ENCODE measurements at places on chromosomes 3 and 15. TPM values are rescaled to one million over a fixed set of nuclear protein-coding genes. Genes with fewer than 3 reads are reported as not detected.

Gene TLR9
- total RNA-seq = 0.15 TPM

Gene RGMA
- 5.5 TPM for total RNA-seq

Gene CYP11A1
- total RNA-seq = 0.57 TPM

Gene CACNA2D3
- 0.20 TPM for total RNA-seq

Gene DUOXA1
- 2.3 TPM for total RNA-seq

Gene ADPRH
- total RNA-seq = 1.5 TPM

Gene CCR9
- total RNA-seq = not detected

Gene FETUB
- total RNA-seq = not detected

Gene MESP2
- 0.20 TPM for total RNA-seq

Gene CHRM5
- total RNA-seq = not detected

Gene RTP3
- total RNA-seq = not detected

Gene RLBP1
- 0.12 TPM for total RNA-seq

Gene GOLGA8M
- 0.44 TPM for total RNA-seq

Gene MRPL46
- total RNA-seq = 30.5 TPM

Gene ADGRG7
- not detected for total RNA-seq

Gene CCDC66
- total RNA-seq = 16.9 TPM

Gene TMEM108
- not detected for total RNA-seq

Gene CEP97
- total RNA-seq = 15.7 TPM

Gene GRIP2
- total RNA-seq = 0.34 TPM

Gene ZNF860
- 2.9 TPM for total RNA-seq

Gene INAFM2
- 8.8 TPM for total RNA-seq

Gene SEC11A
- total RNA-seq = 175 TPM

Gene IQCB1
- total RNA-seq = 22.2 TPM

Gene SST
- total RNA-seq = not detected

Gene SEMA6D
- 0.02 TPM for total RNA-seq
